Stimulated activated CD8-positive, alpha-beta memory T cell treated with anti-CD3 and anti-CD28 coated beads, Interleukin-12 subunit alpha, Interleukin-12 subunit beta, amount 100 ng/mL, for 4 hours (primary cell): ENCODE measurements at places on chromosomes 11 and 22.

GRCh38 chr11:44581246-44581645 lies 15.8 kb downstream of the CD82 start:
- no peak for DNase-seq

DNA sequence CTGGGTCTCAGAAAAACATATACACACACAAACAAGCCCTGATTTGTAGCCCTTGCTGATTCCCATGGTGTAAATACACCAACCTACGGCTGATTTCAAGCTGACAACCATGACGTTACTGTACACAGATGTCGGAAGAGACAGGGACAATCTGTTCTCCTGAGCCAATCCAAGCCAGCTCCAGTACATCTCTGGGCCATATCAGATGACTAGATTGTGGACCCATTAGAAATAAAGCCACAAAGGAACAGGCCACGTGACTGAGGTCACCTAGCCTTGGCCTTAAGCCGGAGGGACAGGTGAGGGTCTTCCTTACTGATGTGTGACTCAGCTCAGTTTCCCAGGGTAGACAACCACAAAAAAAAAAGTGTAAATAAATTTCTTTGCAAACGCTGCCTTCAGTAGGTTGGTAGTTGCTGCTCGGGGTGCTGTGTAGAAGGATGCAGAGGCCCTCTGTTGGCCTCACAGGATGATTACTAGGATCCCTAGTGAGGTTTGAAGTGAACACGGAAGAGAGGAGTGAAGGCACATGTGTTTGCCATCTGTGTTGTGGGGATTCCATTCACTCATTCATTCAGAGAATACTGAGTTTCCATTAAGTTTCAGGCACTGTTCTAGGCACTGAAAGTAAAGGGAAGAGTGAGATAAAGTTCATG lies 99.0 kb upstream of the LARGE1 start:
- DNase-seq, result no peak

DNA sequence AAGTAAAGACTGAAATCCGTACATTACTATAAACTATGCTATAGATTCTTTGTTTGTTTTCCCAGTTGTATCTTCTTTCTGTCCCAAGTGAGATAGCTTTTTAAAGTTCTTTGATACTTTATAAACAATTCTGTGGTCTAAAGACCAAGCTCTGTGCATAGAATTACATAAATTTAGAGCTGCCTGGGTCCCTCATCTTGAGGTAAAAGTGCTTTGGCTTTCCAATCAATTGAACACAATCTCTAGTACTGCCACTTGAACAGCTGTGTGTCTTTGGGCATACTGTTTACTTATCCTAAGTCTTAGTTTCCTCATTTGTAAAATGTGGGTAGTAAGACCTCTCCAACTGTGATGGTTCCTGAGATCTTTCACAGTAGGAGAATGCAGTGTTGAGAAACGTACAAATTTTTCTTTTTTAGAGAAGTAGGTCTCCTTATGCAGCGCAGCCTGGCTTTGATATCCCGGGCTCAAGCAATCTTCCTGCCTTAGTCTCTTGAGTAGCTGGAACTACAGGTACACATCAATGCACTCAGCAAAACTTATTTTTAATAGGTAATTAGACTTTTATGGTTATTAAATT lies 2.5 kb upstream of the EED start:
- DNase-seq, result no peak

DNA sequence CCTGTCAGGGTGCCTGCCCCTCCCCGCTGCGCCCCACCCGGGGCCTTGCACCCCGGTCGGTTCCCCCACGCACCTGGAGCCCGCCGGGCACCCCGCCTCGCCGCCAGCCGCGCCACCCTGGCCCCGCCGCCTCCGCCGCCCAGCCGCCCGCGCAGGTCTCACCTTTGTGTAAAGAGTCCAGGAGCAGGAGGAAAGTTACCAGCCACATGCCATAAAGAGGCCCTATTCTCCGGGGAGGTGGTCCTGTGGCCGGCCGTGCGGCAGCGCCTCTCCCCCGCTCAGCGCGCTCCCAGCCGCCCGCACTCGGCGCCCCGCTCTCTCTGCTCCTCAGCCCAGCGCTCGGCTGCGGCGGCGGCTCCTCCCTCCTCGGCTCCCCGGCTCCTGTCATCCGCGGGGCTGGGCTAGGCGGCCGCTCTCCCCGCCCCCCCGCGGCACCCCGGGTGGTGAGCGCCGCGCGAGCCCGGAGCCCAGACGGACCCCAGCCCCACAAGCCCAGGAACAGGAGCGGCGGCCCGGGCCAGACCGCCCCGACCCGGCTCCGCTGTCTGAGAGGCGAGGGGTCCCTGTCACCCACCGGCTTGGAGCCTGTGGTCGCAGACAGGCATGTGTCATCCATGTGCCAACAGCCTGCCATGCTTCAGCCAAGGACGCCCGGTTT lies at the start of gene DSCAML1:
DSCAML1 (minus strand) TSS at position 345 of the 658 bp plus-strand sequence; CDS start at position 208, 137 bp downstream.
- DNase-seq, result no peak

DNA sequence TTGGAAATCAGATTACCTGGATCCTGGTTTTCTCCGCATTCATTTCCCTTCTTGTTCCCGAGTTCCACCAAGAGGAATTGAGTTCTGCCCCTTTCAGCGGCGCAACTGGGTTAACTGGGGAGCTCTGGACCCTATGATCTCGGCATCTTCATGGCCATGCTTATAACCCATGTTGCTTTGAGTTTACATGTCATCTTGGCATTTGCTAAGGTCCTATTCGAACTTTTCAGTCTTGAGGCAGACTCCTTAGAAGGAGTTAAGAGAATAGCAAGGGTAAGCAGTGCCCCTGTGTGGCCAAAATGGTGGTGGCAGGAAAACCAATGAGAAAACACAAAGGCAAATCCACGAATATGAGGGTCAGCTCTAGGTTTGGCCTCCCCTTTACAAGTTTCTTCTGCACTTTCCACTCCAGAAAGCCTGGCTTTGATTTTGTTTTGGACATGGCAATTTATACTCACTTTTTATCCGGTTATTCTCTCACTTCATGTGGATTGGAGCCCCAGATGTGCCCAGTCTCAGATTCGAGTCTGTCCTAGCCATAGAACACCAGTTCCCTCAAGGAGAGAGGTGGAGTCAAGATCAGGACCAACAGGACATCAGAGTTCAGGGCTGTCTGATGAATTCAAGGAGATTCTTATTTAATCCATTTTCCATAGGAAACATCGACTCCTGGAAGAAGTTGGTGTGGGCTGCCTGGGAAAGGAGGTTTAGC lies 55.3 kb upstream of the FBXO3 start:
- DNase-seq, result no peak

- DNase-seq, result no peak
Measured at GRCh38 chr11:95338430-95338991, 107.5 kb upstream of the SESN3 start.

GRCh38 chr11:87338046-87338639 lies 300.4 kb downstream of the TMEM135 start:
- no peak for DNase-seq

- no peak for DNase-seq
Measured at GRCh38 chr11:36403661-36404060, 106.4 kb downstream of the TRAF6 start.

GRCh38 chr22:49006207-49007012 lies 821.3 kb downstream of the BRD1 start:
- no peak for DNase-seq

- DNase-seq, result no peak
Measured at GRCh38 chr11:119019996-119020395, 1.4 kb downstream of the TRAPPC4 start.

GRCh38 chr11:43035086-43035485 lies 276.7 kb upstream of the API5 start:
- DNase-seq, result no peak

DNA sequence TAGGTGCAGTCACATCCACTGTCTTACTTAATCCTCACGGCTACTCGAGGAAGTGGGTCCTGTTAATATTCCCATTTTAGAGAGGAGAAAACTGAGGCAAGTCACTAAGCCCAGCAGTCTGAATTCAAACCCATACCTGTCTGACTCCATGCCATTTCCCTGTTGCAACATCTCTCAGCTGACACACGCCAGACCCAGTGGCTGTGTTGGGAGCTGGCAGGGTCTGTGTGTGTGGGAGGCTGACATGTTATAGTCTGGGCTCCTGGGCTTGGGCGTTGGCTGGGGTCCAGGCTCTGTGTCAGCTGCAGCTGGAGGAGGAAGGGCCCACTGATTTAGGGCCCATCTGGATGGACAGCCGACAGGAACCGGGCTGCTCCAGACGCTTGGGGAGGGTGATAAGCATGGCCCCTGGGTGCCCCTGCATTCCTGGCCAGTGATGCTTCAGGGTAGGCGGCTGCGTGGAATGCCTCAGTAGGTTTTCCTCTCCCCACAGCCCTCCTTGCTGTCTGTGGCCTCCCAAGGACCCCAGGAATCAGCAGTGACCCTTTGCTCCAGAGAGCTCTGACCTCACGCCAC lies 562.5 kb downstream of the MN1 start:
- no peak for DNase-seq

- DNase-seq, result no peak
Measured at GRCh38 chr11:555780-556661, 4.5 kb downstream of the LMNTD2 start.

DNA sequence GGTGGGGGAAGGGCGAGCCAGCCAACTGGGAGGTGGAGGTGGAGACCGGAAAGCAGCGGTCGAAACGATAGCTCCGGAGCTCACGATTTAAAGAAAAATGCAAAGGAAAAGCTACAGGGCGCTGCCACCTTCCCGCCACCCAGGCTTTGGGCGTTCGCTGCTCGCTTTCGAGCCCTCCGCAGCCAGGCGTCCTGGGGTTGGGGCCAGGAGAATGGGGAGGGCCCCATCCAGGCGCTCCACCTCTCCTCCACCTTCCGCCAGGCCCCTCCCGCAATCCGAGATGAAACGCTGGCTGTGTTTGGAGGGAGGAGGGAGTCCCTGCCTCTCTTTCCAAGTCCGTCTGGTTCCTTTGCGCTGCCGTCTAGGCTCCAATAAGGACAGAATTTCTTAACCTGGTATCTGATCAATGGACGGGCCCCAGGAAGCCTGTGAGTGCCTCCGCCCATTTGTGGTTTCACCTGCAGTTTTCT lies 483 bp upstream of the ABTB2 start:
- DNase-seq, result no peak

- no peak for DNase-seq
Measured at GRCh38 chr11:116576526-116576925, 196.3 kb downstream of the BUD13 start.

DNA sequence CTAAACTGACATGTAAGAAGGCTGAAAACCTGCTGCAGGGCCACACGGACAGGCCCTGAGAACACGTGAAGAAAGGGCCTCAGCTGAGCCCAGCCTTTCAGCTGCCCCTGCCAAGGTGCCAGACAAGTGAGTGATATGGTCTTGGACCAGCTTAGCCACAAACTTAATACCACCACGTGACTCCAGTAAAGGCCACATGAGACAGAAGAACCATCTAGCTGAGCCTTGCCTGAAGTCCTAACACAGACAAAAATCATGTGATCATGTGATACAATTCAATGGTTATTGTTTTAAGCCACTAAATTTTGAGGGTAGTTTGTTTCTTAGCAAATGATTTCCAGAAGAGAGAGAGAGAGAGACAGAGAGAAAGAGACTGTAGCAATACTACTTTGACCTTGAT lies 66.9 kb upstream of the ARHGAP20 start:
- no peak for DNase-seq

DNA sequence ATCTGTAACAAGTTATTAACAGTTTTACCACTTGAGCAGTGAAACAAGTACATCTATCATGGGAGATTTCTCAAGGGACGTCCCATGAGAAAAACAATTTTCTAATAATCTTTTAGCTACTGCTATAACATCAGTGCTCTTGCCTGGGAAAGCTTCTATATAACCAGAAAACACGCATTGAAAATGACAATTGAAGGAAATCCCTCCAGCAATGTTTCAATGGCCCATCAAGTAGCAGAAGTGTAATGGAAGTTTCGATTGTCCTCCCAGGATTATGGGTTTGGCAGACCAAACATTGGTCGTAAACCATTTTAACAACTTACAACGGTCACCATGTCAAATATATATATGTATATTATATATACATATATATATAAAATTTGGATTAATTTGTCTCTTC lies 8.0 kb upstream of the PRR33 start:
- DNase-seq, result no peak

- DNase-seq, result no peak
Measured at GRCh38 chr11:119416606-119417580, 6.1 kb downstream of the THY1 start.

DNA sequence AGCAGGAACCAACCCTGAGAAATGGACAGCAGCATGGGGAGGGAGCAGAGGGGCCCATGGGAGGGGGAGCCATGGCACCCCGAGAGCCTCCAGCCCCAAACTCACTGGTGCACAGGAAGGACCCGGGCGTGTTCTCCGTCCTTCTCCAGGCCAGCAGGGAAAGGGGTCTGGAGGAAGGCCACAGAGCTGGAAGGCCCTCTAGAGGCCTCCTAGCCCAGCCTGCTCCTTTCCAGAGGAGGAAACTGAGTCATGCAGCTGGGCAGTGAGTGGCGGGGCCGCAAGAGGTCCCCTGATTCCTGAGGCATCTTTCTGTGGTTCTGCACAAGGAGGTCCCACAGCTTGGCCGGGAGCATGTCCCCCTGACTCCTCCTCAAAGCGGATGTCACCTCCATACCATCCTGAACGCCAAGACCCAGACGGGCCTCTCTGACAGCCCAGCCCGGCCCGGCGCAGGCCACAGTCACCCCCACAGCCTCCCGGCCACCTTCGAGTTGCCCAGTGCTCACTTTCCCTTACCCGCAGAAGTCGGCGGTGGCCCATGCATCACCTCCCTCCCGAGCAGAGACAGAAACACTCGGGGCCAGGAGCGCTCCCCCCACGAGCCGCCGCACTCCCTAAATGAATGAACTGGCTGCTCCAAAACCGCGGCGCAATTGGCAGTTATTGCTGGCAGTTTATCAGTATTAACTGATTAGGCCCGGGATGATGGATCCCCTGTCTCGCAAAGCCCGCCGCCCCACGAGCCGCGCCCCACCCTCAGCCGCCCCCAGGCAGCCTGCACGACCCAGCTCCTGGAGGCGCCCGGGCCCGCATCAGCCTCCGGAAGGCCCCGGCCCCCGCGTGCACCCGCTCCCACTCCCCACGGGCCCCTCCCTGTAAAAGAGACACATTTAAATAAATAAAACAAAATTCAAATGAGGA lies 272.5 kb downstream of the BUD13 start:
- DNase-seq, result no peak

GRCh38 chr22:26573026-26573662 lies 16.8 kb downstream of the TPST2 start:
- DNase-seq, result no peak

GRCh38 chr22:26273011-26273675 lies 103.9 kb downstream of the SEZ6L start:
- DNase-seq, result no peak

GRCh38 chr22:49091917-49092545 lies 735.6 kb downstream of the BRD1 start:
- DNase-seq, result no peak

DNA sequence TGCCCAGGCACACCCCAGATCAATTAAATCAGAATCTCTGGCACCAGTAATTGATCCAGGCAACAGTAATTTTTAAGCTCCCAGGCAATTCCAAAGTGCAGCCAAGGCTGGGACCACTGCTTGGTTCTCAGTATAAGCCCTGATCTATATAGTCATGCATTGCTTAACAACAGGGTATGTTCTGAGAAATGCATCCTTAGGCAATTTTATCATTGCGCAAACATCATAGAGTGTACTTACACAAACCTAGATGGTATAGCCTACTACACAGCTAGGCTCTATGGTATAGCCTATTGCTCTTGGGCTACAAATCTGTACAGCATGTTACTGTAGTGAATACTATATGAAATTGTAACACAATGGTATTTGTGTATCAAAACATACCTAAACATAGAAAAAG lies 651 bp upstream of the C11orf42 start:
- DNase-seq, result no peak
